ENCODE measurements at places on chromosomes 16 and 17.
A peak's percentile ranks its signal among the peaks of the same experiment; 100 is the strongest.

GRCh38 chr17:41907633-41908539 is 10.9 kb downstream of the ACLY start:
- DNase-seq: peak; percentile 79

- DNase-seq: no peak
Measured at GRCh38 chr16:55756963-55757362, 75.9 kb downstream of the CES1 start.

- DNase-seq: no peak
Measured at GRCh38 chr17:82632451-82632850, 15.8 kb downstream of the WDR45B start.

GRCh38 chr17:34725008-34725407 is 145.6 kb downstream of the TMEM132E start:
- no peak for DNase-seq

DNA sequence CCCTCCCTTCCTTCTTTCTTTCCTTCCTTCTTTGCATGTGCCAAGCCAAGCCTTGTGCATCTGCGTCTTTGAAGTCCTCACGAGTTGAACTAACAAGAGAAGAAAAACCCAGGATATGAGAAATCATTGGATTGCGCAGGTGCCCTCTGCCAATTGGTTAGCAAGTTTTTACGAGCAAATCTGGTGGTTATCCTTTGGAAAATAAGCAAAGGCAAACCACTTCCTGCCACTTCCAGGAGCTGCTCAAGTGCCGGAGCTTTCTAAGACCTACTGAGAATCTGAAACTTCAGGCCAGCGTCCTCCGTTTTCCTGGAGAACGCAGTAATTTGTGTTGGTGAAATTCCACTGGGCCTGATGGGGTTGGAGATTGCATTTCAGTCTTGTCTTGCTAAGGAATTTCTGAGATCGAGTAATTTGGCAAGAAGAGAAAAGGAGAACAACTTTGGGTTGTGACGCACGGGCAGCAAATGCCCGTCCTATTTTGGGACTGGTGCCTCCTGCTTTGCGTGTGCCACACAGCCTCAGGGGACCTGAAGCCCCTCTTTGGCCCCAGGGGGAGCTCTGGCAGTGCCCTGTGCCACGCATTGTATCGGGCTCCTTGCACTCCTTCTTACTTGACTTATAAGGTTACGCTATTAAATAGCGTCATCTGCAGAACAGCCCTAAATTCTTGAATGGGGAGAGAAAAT is 56.4 kb downstream of the CMIP start:
- DNase-seq: no peak

- DNase-seq: no peak
Measured at GRCh38 chr16:87166934-87167333, 150.3 kb downstream of the C16orf95 start.

GRCh38 chr17:39828443-39828842 is 35.7 kb downstream of the IKZF3 start:
- no peak for DNase-seq

Data from body of pancreas (tissue), 4 donors.